NCI-H2227 treated with DMSO at 0.1 percent for 48 hours (cell line): ENCODE measurements at places on chromosomes 6 and 20.

DNA sequence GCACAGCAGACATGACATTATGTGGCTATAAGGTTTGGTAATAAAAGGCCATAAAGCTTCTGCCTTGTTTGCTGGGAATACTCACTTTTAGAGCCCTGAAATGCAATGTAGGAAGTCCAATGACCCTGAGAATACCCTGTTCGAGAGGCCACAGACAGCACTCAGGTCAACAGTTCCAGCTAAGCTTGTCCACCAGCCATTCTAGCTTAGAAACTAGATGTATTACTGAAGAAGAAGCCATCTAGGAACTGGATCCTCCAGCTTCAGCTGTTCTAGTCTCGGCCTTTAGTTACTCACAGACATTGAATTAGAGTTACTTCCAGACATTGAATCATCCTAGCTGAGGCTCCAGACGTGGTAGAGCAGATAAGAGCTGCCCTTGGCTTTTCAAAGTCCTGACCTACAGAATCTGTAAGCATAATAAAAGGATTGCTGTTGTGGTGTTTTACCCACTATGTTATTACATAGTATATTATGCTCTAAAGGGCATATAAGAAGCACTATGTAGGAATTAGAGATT is 84.9 kb downstream of the MMS22L start:
- no peak for DNase-seq

DNA sequence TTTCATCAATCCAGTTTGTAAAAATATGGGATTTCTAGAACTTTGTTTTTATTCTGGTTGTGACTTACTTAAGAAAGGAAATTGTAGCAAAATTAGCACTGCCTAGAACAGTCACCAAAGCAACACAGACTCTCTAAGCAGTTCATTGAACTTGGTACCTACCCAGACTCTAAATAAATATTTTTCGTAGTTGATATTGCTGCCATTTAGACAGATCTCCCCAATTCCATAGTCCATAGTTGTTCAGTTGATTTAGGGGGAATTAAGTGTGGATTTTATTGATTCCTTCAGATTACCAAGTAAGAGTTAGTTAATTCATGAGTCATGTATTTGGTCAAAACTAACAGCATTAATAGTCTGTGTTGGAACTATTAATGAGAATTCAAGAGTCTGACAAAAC is 822.5 kb downstream of the DHX35 start:
- no peak for DNase-seq

DNA sequence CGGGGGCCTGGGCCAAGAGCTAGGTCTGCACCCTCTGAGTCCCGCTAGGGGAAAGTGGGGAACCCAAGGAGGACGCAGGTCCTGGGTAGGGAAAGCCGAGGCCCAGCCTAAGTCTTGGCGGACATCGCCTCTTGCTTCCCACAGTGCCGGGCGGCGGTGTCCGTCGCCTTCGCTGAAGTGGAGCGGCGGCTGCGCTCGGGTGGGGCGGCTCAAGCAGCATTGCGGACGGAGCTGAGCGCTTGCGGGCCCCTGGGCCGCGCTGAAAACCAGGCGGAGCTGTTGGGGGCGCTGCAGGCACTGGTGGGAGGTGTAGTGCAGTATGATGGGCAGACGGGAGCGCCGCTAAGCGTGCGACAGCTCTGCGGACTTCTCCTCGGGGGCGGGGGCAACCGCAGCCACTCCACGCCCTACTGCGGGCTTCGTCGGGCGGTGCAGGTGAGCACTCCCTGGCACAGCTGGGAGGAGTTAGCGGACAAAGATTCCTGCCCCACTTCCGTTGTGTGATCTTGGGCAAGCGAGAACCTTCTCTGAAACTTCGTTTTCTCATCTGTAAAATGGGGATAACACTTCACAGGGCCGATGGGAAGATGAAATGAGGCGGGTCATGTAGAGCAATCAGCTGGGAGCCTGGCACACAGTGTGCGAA is 4.2 kb downstream of the PRSS16 start:
- DNase-seq, result peak; percentile 90

- no peak for DNase-seq
Measured at GRCh38 chr20:45038745-45039474, 62.0 kb downstream of the KCNS1 start.

GRCh38 chr6:102742754-102743356 is 1349.3 kb downstream of the GRIK2 start:
- DNase-seq, result no peak

DNA sequence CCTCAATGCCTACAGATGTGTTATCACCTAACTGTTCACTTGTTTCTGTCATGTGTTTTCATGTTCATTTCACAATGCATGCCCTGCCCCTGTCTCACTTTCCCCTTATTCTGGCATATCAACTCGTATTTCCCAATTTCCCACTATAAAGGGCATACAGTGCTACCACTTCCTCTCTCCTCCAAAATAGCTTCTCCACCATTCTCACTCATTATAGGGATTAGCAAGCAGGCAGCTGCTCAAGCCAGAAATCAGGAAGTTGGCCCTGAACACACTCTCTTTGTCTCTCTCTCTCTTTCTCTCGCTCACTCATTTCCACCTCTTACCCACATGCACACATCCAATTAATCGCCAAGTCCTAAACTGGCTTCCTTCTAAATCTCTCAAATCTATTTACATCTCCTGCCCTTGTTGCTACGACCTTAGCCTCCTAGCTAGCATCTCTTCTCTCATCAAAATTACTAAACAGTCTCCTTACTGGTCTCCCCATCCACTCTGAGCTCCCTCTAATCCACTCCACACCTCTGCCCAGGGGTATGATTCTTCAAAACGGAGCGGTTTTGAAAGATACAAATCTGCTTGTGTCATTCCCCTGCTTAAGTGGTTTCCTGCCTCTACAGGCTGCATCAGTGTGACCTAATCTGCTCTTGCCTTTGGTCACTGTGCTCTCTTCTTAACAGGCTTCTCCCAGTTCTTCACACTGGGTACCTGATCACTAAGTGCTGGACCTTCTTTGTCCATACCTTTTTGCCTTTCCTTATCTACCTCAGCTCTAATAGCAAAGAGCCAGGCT is 196.2 kb downstream of the BTBD9 start:
- no peak for DNase-seq

GRCh38 chr6:54053881-54054391 is 57.3 kb upstream of the MLIP start:
- DNase-seq, result no peak

DNA sequence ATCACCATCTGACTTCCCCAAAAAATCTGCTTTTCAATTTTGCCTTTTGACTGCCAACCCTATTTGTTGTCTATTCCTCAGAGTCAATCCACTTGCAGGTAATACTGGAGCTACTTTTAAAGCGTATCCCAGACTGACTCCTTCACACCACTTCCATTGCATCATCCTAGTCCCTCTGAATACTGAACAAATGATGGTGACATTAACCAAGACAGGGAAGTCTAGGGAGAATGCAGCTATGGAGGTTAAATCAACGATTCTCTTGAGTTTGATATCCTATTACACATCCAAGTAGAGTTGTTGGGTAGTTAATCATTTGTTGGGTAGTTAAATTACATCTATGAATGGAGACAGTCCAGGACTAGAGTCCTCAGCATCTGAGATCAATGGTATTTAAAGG is 2.0 kb downstream of the OGFRL1 start:
- DNase-seq, result no peak

GRCh38 chr6:72422171-72422570 is 199.7 kb upstream of the KCNQ5 start:
- no peak for DNase-seq

GRCh38 chr6:23396949-23397348 is 729.1 kb upstream of the NRSN1 start:
- DNase-seq, result no peak

DNA sequence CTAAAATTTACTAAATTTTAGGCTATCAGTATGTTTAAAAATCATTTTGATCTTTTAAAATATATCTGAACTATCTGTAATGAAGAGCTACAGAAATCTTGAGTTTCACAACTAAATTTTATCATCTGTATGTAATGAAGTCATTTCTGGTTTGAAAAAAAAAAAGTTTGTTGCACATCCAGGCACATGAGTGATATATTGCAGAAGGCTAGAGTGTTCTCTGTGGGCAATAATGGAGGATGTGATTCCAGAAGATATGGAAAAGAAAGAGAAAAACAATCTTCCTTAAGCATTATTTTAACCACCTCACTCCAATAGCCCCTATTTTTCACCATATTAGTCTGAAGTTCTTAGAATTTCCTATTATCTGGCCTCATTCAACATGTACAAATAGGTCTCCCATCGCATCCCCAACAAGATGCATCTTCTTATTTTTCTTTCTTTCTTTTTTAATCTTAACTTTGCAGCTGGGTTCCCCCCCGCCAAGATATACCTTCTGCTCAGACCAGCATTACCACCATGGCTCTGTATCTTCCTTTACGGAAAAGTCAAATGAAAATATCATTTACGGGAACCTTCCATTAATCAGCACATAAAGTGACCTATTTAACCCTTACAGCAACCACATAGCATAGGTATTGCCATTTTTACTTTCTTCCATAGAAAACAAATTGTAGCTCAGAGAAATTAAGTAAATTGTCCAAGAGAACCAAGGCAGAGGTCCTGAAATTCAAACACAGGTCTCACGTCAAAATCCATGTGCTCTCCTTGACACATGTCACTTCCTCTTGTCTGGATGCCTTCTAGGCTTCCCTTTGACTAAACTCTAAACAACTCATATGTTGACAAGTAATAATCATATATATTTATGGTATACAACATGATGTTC is 116.9 kb downstream of the KIF13A start:
- no peak for DNase-seq

GRCh38 chr6:119161438-119161837 is 83.0 kb upstream of the FAM184A start:
- DNase-seq, result no peak

GRCh38 chr6:64694356-64694755 is 1012.7 kb downstream of the EYS start:
- no peak for DNase-seq

- no peak for DNase-seq
Measured at GRCh38 chr6:52965380-52965779, 29.7 kb downstream of the GSTA4 start.

GRCh38 chr20:39268981-39269461 is 306.9 kb downstream of the DHX35 start:
- peak; percentile 25 for DNase-seq

- DNase-seq, result no peak
Measured at GRCh38 chr20:8749986-8750385, 318.9 kb upstream of the PLCB4 start.

- DNase-seq, result no peak
Measured at GRCh38 chr6:35368038-35368887, 25.9 kb downstream of the PPARD start.
